ENCODE measurements at places on chromosomes 12 and 14.

GRCh38 chr12:57234233-57234570 lies 4.7 kb downstream of the SHMT2 start:
- DNase-seq = no peak

GRCh38 chr14:96341323-96341722 lies 21.8 kb downstream of the ATG2B start:
- no peak for DNase-seq

GRCh38 chr14:69424149-69424923 lies 25.8 kb downstream of the SLC39A9 start:
- DNase-seq = no peak

GRCh38 chr12:31015215-31015614 lies 58.4 kb upstream of the DDX11 start:
- DNase-seq = no peak

DNA sequence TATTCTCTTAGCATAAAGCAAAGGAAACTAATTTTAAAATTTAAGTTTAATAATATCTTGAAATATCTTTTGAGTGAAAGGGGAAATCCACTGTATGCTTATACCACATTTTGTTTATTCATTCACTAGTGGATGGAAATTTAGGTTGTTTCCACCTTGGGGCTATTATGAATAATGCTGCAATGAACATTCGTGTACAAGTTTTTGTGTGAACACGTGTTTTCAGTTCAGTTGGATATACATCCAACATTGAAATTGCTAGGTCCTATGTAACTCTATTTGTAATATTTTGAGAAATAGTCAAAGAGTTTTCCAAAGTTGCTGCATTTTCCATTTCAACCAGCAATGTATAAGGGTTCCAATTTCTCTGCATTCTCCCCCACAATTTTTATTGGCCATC lies 83.7 kb upstream of the ETV6 start:
- DNase-seq = no peak

GRCh38 chr14:101991352-101991751 lies 27.0 kb downstream of the DYNC1H1 start:
- no peak for DNase-seq

- DNase-seq = no peak
Measured at GRCh38 chr14:39109893-39110715, 4.0 kb upstream of the GEMIN2 start.

DNA sequence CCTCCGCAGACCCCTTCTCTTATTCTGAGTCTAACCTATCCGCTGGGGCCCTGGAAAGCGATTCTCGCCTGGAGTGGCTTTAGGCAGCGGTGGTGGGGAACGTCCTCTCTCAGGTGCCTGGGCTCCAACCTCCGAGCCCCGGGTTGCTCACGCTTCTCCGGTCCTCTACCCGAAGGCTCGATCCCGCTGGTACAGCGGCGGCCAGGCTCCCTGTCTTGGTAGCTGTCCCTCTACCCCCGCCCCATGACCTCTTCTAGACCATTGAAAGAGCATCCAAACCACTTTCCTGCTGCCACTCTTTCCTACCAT lies 505 bp upstream of the HEBP1 start:
- DNase-seq = peak; percentile 63

DNA sequence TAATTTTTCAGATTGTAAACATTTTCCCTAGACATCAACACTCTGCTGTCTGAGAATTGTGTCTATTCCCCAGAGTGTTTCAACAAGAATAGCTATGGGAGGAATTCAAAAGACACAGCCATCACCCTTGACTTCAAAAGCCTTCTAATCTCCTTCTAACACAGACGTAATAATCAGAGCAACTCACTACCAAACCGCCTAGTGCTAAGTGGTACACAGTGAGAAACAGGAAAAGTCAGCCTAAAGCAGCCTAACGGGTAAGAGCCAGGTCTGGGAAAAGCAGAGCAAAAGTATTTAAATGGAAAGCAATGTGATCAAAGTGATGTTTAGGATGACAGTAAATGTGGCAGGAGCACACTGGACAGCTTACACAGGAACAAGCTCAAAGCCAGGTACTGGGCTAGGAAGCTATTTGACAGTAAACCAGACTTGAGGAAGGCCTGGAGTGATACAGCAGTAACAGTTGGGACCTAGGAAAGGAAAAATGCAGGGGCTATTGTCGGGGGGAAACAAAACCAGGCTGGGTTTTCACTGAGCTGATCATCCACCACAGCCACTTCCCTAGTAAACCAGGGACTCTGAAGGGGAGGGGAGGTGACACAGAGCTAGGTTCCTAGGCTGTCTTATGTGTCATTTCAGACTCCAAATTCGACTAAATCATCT lies 29.4 kb downstream of the CORO1C start:
- no peak for DNase-seq

DNA sequence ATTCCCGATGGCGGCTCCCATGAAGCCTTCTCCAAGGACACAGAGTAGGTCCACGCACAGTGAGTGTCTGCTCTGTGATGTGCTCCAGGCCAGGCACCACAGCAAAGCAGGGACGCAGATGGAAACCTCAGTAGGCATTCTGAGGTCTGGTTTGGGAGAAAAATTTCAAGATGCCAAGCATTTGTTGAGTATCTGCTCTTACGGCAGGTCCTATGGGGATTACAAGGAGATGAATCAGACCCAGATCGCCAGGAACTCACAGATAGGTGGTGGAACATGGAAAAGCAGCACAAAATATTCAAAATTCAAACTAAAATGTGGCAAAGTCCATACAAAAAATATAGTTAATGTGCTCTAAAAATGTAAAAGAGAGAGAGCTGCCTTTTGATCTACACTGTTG lies 684.9 kb upstream of the TMEM132C start:
- DNase-seq = no peak

- no peak for DNase-seq
Measured at GRCh38 chr14:23445773-23446172, 10.3 kb upstream of the MYH7 start.

DNA sequence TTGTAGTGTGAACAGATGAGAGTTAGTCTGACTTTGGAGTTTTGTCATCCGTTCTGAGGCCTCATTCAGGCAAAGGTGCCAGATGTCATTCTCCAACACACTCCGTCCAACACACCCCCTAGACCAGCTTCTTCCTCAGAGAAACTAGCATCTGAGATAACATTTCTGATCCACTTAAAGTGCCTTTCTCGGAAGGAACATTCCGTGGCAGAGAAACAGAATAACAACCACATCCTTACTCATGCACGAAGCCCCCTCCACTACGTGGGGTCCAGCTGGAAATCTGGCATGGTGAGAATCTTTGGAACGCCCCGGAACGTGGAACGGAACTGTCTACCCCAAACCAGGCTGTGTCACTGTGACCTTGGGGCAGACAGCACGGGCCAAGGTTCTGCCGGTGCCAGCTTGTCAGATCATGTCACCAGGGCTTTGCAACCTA lies 17.0 kb upstream of the BCL7A start:
- no peak for DNase-seq

DNA sequence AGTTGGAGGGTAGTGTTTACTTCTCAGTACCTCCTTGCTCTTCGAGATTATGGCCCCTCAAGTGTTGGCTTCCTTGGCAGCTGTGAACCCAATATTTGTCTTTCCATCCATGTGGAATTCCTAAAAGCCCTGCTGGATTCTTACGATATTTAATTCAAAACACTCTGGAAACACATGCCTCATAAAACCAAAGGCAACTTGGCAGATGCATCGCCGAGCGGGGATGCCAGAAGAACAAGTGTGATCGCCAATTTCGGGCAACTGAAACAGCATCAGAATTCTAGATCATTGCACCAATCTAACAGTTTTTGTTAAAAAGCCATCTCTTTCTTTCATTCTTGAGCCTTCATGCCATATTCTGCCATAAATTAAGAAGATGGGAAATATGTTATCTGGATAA lies 934.4 kb downstream of the AACS start:
- no peak for DNase-seq

GRCh38 chr12:53096759-53097158 lies 708 bp upstream of the IGFBP6 start:
- DNase-seq = no peak

GRCh38 chr14:36944307-36945010 lies 227.9 kb downstream of the SLC25A21 start:
- DNase-seq = no peak

DNA sequence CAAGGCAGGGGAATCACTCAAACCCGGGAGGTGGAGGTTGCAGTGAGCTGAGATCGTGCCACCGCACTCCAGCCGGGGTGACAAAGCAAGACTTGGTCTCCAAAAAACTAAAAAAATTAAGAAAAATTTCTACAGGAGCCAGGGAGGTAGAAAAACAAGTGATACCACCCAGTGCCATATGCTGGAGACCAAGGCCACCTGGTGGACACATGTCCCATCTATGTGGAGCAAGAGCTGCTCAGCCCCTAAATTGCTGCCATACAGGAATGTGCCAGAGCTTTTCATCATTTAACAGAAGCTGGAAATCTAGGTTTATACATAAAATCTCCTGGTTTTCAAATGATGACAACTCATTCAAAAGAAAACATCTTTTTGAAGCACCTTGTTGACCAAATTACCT lies 61.4 kb upstream of the ELK3 start:
- DNase-seq = no peak

DNA sequence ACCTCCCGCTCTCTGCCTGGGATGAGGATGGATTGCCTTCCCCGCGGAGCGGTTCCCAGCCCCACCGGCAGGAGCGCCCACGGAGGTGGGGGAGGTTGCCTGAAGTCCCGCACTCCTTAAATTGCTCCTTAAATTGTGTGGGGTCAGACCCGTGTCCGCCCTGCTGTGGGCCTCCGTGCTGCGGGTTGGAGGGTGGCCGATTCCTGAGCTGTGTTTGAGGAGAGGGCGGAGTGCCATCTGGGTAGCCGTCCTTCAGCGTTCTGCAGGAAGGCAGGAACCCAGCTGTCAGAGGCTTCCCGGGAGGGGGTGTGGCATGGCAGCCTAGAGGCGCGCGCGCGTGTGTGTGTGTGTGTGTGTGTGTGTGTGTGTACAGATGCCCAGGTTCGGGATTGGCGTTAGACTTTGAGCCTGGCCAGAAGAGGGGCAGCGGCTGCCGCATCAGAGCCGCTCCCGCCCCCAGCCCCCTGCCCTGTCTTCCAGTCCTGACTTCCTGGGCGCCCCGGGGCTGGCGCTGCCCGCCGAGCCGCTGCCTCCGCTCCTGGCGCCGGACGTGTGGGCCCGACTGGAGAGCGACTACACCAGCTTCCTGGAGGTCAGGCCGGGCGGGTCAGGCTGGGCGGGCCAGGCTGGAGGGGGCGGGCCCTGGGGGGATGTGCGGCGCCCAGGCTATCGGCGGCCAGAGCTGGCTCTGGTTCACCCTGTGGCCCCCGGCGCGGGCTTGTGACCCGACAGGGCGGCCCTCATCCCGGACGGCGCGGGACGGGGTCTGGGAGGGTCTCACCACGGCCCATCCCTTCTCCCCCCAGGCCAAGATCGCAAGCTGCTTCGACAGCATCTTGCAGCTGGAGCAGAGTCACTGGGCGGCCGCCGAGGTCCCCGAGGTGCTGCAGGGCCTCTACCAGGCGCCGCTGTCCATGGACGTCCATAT lies 9.2 kb downstream of the EXOC3L4 start:
- DNase-seq = peak; percentile 73

- DNase-seq = peak; percentile 93
Measured at GRCh38 chr12:49515266-49515665, 23.6 kb upstream of the KCNH3 start.

- DNase-seq = peak; percentile 54
Measured at GRCh38 chr14:94601884-94602391, 10.3 kb upstream of the SERPINA3 start.

DNA sequence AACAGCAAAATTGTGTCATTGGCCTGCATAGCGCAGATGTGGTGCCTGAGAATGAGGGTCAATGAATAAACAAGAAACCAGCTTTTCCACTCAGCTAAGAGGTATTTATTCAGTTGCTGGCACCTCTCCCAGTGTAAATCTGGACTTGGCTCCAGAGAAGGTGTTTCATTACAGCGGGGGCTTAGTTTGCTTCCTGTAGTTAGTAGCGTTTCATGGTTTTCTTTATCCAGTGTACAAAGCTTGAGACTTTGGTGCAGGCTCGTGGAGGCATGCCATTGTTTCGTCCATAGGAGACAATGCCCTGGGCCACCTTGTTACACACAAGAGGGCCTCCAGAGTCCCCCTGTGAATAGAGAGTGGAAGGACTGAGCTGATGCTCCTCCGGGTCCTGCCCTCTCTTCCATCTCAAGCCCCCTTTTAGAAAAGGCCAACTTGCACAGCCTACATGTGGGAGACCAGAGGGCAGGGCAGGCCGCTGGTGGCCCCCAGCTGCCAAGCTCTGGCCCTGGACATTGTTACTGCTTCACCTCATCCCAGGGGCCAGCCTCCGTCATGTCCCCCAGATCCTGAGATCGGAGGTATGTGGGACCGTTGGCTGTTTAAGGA lies 3.0 kb downstream of the GZMB start:
- no peak for DNase-seq

DNA sequence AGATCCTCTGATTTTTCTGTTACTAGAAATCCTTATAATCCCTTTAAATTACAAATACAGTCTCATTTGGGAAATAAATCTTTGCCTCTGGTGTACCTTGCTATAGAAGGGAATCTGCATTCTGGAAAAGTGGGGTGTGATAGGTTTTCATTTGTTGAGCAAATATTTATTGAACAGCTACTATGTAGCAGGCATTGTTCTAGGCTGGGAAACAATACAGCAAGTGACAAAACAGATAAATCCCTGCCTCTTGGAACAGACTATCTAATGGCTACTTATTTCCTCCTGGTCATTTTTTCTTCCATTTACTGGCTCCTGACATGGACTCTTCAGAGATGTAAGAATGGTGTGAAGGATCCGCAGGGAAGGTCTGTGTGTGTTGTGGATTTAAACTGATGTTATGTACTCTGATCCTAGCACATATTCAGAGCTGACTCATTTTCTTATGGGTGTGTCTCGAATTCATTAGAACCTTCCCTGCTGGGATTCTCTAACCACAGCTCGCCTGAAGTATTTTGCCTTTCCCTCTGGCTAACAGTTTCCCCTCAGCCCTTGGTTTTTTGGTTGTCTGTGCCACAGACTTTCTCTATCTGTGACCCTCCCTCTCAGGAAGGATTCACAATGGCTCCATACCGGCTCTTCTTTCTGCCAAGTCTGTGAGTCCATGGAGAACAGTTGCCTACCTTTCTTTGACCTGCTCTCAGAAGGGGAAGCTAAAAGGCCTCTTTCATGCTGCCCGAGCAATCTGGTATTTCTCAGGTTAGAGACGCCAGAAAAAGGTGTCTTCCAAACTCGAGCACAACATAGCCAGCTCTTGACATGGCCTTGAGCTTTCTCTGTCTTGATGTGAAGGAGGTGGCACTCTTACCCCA lies 53.7 kb downstream of the TMTC2 start:
- DNase-seq = peak; percentile 64

Data from ACHN (cell line).